Astrocyte (in vitro differentiated cells and primary cell): ENCODE measurements at places on chromosomes 5 and 9.

DNA sequence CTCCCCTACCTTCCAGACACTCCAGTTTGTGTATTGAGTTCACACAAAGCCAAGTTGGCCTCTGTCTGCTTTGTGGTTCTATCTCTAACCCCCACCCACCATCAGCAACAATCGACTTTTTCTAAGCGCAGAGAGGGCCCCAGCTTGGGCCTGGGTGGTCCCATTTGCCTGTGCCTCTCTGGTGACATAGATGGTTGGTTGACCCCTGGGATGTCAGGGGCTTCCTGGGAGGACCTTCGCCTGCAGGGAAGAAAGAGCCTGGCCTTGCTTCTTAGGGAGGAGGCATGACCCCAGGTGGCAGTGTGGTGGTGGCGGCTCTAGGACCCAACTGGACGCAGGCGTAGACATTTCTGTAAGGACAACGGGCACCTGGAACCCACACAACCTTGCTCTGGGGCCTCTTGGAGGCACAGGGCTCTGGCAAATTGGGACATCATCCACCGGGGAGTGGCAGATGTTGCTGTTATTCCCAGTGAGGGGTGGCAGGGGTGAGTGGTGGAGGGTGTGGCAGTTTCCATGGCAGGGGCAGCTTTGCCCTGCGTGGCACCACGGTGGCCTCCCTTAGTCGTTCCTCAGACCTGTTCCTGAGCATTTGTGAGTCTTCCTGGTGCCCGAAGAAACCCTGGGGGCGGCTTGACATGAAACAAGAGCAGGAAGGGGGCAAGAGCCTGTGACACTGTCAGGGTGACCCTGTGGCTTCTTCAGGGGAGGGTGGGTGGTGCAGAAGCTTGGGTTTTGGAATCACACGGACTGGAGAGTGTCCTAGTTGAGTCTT, 171.0 kb upstream of the IER5L start:
- H3K27me3 ChIP-seq: no peaks in the 10 kb centered on the region
- no peak overlapping the region for H3K27ac ChIP-seq
- H3K36me3 ChIP-seq: no peaks in the 10 kb centered on the region
- DNase-seq: no peak
- peaks cover 10% of the 10 kb centered on the region for H3K4me1 ChIP-seq
- H3K4me3 ChIP-seq: no peak overlapping the region

DNA sequence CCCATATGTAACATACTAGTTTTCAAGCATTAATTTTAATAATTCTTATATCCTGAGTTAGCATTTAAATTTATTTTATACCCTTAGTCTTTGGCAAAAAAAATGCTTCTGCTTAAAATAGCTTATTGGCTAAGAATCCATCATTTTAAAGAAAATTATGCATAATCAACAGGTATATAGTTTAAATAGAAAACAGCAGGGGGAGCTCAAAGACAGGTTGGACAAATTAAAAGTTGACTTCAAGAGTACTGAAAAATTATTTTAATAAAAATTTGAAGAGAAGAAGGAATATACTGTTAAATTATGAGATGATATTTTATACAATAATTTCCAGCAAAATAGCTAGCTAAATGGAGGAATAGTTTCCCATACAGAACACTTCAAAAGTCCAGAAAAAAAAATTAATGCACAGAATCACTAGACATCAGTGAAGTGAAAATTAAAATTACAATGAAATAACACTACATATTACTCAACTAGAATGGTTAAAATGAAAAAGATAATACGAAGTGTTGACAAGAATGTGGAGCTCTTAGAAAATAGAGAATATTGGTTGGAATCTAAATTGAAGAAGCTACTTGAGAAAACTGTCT, 387.1 kb downstream of the PDE4D start:
- no peak overlapping the region for H3K27ac ChIP-seq
- no peaks in the 10 kb centered on the region for H3K4me1 ChIP-seq
- no peak overlapping the region for H3K4me3 ChIP-seq

DNA sequence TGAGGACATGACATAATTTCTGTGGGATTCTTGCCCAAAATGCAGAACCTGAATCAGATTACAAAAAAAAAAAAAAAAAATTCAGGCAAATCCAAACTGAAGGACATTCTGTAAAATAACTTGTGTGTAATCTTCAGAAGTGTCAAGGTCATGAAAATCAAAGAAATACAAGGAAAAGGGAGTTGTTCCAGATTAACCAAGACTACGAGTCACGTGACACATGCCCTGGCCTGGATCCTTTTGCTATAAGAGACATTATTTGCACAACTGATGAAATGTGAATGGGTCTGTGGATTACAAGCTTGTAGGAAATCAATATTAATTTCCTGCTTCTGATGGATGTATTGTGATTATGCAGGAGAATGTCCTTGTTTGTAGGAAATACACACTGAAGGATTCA, 216.8 kb upstream of the NFIL3 start:
- no peaks in the 10 kb centered on the region for H3K36me3 ChIP-seq
- no peaks in the 10 kb centered on the region for H3K27me3 ChIP-seq
- no peaks in the 10 kb centered on the region for H3K4me1 ChIP-seq
- no peak overlapping the region for H3K4me3 ChIP-seq

GRCh38 chr5:148020257-148020988, 43.4 kb upstream of the SPINK5 start:
- DNase-seq: no peak
- no peaks in the 10 kb centered on the region for H3K27me3 ChIP-seq
- no peak overlapping the region for H3K27ac ChIP-seq
- H3K4me1 ChIP-seq: no peaks in the 10 kb centered on the region
- H3K36me3 ChIP-seq: no peaks in the 10 kb centered on the region
- no peak overlapping the region for H3K4me3 ChIP-seq

DNA sequence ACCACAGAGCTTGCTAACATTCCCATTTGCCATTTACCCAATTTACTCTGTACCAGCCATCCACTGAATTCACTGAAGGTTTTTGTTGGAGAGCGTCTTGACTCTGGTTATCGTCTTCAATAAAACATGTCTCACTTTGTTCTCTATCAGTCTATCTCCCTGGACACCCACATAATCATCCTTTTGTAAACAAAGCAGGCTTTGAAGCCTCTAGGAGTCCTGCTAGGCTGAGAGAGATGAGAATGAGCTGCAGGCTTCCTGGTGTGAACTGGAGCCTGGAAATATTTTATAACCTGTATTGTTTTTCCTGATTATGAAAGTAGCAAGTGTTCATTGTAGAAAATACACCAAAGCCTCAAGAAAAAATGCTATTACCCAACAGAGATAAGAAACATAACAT, 140.6 kb upstream of the ZNF366 start:
- H3K36me3 ChIP-seq: no peaks in the 10 kb centered on the region
- no peak for DNase-seq

- H3K4me1 ChIP-seq: no peaks in the 10 kb centered on the region
- no peak overlapping the region for H3K4me3 ChIP-seq
These were observed 18.1 kb downstream of the ZBTB5 start for GRCh38 chr9:37447111-37447510.

- no peak overlapping the region for H3K27ac ChIP-seq
- no peaks in the 10 kb centered on the region for H3K36me3 ChIP-seq
- no peaks in the 10 kb centered on the region for H3K4me1 ChIP-seq
- H3K27me3 ChIP-seq: no peaks in the 10 kb centered on the region
- no peak overlapping the region for H3K4me3 ChIP-seq
- DNase-seq: no peak
These were observed 793.9 kb downstream of the SEMA5A start for GRCh38 chr5:8751971-8752370.

- no peaks in the 10 kb centered on the region for H3K36me3 ChIP-seq
- no peak for DNase-seq
- no peaks in the 10 kb centered on the region for H3K27me3 ChIP-seq
- H3K27ac ChIP-seq: no peak overlapping the region
- H3K4me3 ChIP-seq: no peak overlapping the region
These were observed 342.4 kb upstream of the CD180 start for GRCh38 chr5:67538855-67539506.

GRCh38 chr5:5617024-5617423, 194.5 kb downstream of the ICE1 start:
- H3K27me3 ChIP-seq: no peaks in the 10 kb centered on the region
- H3K4me1 ChIP-seq: no peaks in the 10 kb centered on the region
- no peaks in the 10 kb centered on the region for H3K36me3 ChIP-seq
- H3K27ac ChIP-seq: no peak overlapping the region
- H3K4me3 ChIP-seq: no peak overlapping the region

DNA sequence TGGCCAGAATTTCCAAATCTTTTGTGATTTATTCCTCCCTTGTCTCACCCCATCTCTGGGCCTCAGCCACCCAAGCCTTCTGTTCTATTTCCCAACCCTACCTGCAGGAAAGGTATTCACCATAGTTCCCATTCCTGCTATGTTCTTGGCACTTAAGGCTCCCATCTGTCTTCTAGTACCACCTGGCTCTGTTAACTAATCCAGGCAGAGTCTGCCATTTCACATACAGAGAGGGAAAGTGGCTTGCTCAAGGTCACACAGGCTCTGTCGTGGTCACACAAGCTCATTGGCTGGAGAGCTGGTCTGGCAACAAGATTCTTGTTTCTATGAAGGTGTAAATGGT, 35.2 kb downstream of the COL27A1 start:
- H3K27ac ChIP-seq: no peak overlapping the region
- no peak for DNase-seq
- no peaks in the 10 kb centered on the region for H3K36me3 ChIP-seq
- no peak overlapping the region for H3K4me3 ChIP-seq

DNA sequence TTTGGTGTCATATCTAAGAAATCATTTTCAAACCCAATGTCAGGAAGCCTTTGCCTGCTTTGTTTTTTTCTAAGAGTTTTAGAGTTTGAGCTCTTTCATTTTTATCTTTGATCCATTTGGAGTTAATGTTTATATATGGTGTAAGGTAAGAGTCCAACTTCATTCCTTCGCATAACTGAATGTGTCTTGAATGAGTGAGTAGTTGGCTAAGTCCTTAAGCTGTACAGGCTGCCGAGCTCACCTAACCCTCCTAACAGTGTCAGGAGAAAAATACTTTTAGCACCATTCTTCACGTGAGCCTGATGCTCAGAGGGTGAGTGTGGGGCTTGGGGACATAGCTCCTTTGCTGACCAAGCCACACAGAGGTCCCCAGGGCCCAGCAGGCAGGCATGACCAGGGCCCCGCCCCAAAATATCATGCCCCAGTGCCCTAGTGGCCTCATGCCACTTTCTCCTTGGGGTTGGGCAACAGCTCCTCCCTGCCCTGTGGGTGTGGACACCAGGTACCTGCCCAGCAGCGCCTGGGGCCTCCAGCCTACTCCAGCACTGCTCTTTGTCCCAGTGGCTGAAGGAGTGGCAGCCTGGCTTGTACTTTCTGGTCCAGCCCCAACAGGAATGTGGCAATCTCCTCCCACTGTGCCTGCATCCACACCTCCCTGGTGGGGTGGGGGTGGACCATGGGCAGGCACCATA, 17.2 kb downstream of the PPARGC1B start:
- H3K4me3 ChIP-seq: no peak overlapping the region
- no peaks in the 10 kb centered on the region for H3K36me3 ChIP-seq
- no peak for DNase-seq
- no peaks in the 10 kb centered on the region for H3K4me1 ChIP-seq
- peaks cover 3% of the 10 kb centered on the region for H3K27me3 ChIP-seq

- no peak overlapping the region for H3K4me3 ChIP-seq
- H3K27ac ChIP-seq: peak overlapping the region; percentile 10
- H3K27me3 ChIP-seq: no peaks in the 10 kb centered on the region
- peak; percentile 62 for DNase-seq
- H3K4me1 ChIP-seq: peaks cover 9% of the 10 kb centered on the region
These were observed 75.7 kb upstream of the GLIS3 start for GRCh38 chr9:4375424-4376200.

DNA sequence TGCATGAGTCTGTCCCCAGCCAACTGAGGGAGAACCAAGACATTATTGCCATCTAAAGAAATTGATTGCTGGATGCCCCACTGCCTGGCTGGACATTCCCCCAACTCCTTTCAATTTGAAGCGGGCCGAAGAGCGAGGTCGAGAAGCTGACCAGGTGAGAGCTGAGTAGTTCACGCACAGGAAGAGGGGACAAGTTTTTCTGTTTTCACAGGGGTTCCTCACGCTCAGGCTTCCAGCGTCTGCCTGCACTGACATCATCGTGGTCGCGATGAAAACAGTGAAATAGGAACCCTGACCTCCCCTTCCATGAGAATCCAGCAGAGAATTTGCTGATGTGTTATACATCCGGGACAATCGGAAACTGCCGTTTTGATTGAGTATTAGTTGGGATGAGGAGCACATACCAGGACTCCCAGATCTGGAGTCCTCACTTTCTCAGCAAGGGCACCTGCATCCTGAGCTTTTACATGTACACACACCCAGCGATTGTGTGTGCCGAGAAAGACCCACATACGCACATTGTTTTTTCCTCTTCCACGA, 3.1 kb upstream of the DMRT3 start:
- peaks cover 86% of the 10 kb centered on the region for H3K27me3 ChIP-seq
- no peak overlapping the region for H3K27ac ChIP-seq
- no peaks in the 10 kb centered on the region for H3K4me1 ChIP-seq
- H3K4me3 ChIP-seq: no peak overlapping the region

- peaks cover 19% of the 10 kb centered on the region for H3K4me1 ChIP-seq
- H3K4me3 ChIP-seq: no peak overlapping the region
- H3K27ac ChIP-seq: no peak overlapping the region
These were observed 129.8 kb downstream of the TMEM174 start for GRCh38 chr5:73302797-73303147.

- H3K27me3 ChIP-seq: peaks cover 22% of the 10 kb centered on the region
- no peak overlapping the region for H3K27ac ChIP-seq
- H3K4me1 ChIP-seq: peaks cover 2% of the 10 kb centered on the region
- H3K4me3 ChIP-seq: no peak overlapping the region
- H3K36me3 ChIP-seq: no peaks in the 10 kb centered on the region
These were observed 165.2 kb downstream of the RMI1 start for GRCh38 chr9:84145780-84146179.

DNA sequence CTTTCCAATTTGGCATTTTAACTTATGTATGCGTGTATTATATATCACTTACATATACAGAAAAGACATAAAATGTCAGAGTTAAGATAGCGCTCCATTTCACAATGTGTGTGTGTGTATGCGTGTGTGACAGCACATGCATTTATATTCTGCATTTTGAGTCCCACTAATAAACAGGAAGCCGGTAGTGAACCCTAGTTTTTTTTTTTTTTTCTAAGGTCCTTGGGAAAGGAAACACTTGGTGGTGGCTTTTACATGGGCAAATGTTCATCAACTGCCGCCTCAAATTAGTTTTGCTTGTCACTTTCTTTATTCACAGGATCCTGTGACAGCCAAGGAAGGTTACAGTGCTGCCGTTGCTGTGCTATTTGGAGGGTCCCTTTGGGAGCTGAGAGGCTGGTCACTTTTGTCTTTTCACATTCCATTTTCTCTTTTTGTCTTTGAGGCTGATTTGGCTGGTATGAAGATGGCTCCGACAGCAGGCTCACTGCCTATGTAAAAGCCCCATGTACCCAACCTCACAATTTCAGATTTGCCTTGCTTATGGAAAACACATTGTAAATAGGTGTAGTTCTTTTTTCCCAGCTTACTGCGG, 298.9 kb downstream of the CSNK1G3 start:
- no peak for DNase-seq
- no peaks in the 10 kb centered on the region for H3K36me3 ChIP-seq
- no peak overlapping the region for H3K4me3 ChIP-seq
- no peak overlapping the region for H3K27ac ChIP-seq

DNA sequence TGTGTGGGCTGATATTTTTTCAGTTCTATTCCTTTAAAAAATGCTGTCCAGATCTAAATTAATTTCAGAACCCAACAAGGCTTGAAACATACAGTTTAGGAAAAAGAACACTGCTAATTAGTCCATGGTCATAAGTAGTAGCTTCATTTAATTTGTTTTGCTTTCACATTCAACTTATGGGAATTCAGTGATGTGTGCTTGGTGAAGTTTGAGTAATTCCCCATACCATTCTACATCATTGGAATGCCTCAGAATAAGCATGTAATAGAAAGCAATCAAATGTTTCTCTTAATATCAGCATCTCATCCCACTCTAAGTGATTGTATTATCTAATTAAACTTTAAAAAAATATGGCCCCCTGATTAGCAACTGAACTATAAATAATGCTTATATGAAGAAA, 2.7 kb downstream of the CNTLN start:
- no peaks in the 10 kb centered on the region for H3K27me3 ChIP-seq
- no peaks in the 10 kb centered on the region for H3K36me3 ChIP-seq
- no peak overlapping the region for H3K4me3 ChIP-seq
- H3K27ac ChIP-seq: no peak overlapping the region
- peaks cover 5% of the 10 kb centered on the region for H3K4me1 ChIP-seq
- DNase-seq: no peak
